ENCODE measurements at places on chromosomes 7 and 10.

- peaks cover 14% of the 10 kb centered on the region for H3K36me3 ChIP-seq
- H3K4me1 ChIP-seq = peaks cover 21% of the 10 kb centered on the region
- no peak overlapping the region for H3K4me3 ChIP-seq
- H3K27me3 ChIP-seq = no peaks in the 10 kb centered on the region
Observed at GRCh38 chr7:2838873-2839578, 5.1 kb downstream of the GNA12 start.

DNA sequence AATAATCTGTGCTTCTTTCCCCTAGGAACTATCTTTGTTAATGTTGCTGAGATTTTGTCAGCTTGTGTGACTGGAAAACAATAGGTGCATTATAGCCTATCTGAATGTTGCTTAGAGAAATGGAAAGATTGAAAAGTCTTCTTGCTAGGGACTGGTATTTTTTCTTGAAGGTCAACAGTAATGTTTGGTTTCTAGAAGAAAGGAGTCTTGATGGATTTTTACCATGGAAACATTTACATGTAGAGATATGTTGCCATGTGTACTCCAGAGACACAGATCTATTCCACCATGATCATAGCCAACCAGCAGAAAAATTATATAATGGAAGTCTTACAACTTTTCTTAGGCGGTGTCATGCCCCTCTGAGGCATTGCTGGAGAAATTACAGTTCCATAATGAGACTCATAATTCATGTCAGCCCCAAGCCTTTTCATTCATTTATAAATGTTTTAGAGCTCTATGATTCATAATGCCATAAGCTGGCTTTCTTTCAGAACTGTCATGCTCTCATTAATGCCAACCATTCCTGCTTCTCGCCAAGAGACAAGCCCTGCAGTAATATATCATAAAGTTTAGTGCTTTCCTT lies 175.1 kb upstream of the PTPRZ1 start:
- H3K4me3 ChIP-seq = no peak overlapping the region
- DNase-seq = no peak
- H3K36me3 ChIP-seq = no peaks in the 10 kb centered on the region
- H3K27ac ChIP-seq = no peak overlapping the region

- no peak overlapping the region for H3K4me3 ChIP-seq
- H3K36me3 ChIP-seq = no peaks in the 10 kb centered on the region
- DNase-seq = no peak
- no peaks in the 10 kb centered on the region for H3K4me1 ChIP-seq
- no peaks in the 10 kb centered on the region for H3K27me3 ChIP-seq
- no peak overlapping the region for H3K27ac ChIP-seq
Observed at GRCh38 chr10:13673156-13673555, 86.4 kb downstream of the PRPF18 start.

GRCh38 chr10:75108684-75109458 lies 2.6 kb upstream of the SAMD8 start:
- no peaks in the 10 kb centered on the region for H3K27me3 ChIP-seq
- no peak for DNase-seq
- H3K36me3 ChIP-seq = no peaks in the 10 kb centered on the region

DNA sequence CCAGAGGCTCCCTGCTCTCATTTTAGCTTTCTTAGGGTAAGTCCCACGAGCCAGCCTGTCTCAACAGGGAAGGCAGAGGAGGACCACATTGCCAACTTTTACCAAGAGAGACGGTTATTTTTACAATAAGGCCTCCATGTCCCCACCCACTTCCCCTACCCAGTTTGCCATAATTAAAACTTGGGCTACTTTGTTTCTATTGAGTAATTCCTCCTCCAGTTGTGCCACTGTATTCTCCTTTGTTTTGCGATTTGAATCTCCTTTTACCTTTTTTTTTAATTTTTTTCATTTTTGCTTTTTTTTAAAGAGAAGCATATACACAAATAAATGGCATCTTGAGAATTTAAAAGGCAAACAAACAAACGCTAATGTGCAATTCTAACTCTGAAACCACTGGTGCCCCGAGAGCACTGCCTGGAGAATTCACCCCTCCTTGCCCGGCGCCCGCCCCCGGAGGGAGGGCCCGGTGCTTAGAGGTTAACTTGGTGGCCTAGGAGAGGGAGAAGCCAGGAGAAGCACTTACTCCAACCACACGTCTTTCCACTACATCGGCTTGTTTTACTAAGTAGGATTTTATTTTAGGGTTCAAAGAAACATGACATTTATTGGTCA lies 282.3 kb downstream of the USP6NL start:
- H3K4me3 ChIP-seq = no peak overlapping the region
- no peaks in the 10 kb centered on the region for H3K4me1 ChIP-seq
- no peaks in the 10 kb centered on the region for H3K27me3 ChIP-seq
- H3K36me3 ChIP-seq = peaks cover 12% of the 10 kb centered on the region
- H3K27ac ChIP-seq = no peak overlapping the region
- no peak for DNase-seq

Measured in T-cell (primary cell).